ENCODE measurements at places on chromosomes 4 and X. TPM values are rescaled to one million over a fixed set of nuclear protein-coding genes. Genes with fewer than 3 reads are reported as not detected.

DNA sequence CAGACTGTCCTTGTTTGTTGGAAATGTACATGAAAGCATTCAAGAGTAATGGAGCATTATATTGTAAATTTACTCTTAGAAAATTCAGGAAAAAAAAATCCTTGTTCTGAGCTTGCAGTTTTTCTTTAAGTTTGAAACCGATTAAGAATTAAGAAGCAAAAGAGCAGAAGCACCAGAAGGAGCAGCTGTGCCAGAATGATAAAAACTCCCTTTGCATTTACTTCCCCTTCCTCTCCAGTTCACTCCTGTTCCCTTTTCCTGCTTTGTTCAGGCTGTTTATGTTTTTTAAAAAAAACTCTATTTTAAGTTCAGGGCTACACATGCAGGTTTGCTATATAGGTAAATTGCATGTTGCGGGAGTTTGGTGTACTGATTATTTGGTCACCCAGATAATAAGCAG lies 90.3 kb downstream of the ATOH1 start:
- DNase-seq, result no peak

DNA sequence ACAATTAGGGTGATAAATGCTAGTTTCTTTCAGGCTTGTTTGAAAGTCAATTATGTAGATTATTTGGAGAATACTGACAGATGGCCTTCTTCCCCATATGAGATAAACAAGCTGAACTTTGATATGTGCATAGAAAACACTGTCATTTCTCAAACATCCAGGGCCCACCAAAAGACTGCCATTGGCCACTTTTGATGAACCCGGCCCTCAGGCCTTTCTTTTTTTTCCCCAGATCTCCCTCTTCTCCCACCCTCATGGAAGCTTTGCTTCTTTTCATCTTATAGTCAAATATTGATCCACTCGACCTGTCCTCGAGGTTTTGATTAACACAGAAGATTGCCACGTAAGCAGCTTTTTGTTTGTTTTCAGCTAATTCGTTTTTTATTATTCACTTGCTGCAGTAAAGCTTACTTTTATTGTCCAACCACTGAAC lies 377.4 kb downstream of the SMARCA1 start:
- no peak for DNase-seq

DNA sequence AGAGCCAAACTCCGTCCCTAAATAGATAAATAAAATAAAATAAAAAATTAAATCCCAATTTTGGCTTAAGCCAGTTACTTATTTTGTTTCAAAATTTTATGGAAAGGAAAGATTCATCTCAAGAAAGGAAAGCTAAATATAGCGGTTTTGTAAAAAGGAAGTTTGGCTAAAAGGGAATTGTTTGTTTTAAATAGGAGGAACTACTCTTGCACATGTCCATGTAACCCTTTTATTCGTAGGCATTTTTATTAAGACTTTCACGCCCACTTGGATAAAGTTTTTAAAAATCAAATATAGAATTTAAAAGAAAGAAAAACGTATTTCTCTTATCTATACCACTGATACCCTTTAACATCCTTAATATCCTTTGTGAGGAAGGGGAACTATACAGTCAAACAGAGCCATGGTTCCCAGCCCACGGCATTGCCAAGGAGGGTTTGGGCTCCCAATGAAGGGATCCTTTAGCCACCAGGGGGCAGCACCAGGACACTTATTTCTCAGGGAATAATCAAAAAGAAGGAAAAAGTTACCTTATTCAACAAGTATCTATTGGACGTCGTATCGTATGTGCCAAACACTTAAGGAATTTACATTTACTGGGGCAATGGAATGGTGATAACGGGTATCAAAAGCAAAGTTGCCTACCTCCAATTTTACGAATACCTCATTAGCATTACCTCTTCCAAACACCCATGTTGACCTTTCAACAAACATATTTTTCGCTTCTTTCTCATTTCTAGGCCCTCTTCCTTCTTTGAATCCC lies 27.7 kb downstream of the CDKN2AIP start:
- DNase-seq, result peak; percentile 68

GRCh38 chrX:148929686-148930085 lies 429.3 kb downstream of the AFF2 start:
- DNase-seq, result no peak

DNA sequence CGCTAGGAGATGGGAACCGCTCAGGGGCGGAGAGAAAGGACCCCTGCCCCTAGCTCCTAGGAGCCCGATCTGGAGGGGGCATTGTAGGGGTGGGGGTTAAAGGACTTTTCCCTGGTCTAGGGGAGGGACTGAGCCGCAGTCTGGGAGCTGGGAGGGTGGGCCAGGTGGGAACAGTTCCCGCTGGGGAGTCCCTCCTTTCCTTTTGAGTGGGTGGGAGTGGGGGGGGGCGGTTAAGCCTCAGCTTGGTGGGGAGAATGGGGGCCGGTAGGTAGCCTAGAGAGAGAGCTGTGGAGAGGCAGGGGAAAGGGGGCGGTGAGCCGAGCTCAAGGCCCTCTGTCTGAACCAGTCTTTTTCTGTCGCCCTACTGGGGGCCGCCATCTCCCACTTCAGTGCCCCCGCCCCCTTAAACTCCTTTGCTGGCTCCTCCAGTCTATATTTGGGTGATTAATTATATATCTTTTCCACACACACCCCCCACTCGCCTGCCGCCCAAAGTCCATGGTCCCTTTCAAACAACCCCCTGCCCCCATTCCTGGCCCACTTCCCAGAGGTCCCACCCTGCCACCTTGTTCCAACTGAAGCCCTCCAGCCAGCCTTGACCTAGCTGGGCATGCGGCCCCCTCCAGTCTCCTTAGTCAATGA lies 822 bp downstream of the ZNF275 start:
- no peak for DNase-seq

- DNase-seq, result no peak
These were observed 82.8 kb upstream of the VEGFC start for GRCh38 chr4:176875446-176875930.

DNA sequence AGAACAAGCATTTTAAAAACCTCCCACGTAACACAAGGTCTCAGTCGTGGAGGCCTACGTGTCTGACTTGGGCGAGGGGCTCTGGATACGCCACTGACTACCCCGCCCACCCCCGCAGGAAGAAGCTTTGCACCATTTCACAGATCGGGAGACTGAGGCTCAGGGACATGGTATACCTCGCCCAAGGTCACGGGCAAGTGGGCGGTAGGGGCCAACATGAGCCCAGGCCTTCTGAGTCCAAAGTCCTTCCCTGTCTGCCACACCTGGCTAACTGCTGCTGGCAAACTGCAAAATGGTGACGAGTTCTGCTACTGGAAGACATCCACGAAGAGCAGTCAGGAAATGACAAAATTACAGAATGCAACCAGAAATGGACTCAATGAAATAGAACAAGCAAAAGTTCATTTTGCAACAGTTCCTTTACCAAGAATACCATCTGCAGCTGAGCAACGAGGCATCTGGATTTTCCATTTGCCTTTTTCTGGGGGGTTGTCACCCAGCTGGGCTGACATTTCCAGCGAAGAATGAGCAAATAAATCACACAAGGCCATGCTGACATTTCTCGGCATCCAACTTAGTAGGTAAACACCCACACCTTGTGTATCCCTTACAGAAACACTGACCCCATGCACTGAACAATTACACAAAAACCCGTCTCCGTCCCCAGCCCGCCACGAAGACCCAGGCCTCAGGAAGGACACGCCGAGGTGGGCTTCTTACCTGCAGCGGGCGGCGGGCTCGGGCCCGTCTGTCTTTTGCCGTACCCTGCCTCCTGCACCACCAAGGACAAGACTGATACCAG lies 70.2 kb upstream of the AFAP1 start:
- no peak for DNase-seq

DNA sequence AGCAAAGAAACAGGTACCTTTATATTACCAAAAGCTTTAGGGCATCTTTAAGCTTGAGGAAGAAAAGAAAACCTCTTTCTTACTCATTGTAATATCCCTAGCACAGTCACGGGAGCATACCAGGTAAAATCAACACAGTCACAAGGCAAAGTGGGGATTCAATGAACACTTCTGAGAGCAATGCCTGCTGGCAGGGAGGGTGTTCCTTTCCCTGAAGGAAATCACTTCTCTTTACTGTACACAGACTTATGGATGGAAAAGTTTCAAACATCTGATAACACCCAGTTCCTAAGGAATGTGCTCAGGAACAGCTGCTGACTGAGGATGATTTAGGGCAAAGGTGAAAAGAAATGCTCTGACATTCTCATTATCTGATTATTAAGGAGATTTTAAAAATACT lies 94.8 kb downstream of the MAML3 start:
- DNase-seq, result no peak

GRCh38 chrX:23503835-23504539 lies 163.3 kb upstream of the PRDX4 start:
- no peak for DNase-seq

DNA sequence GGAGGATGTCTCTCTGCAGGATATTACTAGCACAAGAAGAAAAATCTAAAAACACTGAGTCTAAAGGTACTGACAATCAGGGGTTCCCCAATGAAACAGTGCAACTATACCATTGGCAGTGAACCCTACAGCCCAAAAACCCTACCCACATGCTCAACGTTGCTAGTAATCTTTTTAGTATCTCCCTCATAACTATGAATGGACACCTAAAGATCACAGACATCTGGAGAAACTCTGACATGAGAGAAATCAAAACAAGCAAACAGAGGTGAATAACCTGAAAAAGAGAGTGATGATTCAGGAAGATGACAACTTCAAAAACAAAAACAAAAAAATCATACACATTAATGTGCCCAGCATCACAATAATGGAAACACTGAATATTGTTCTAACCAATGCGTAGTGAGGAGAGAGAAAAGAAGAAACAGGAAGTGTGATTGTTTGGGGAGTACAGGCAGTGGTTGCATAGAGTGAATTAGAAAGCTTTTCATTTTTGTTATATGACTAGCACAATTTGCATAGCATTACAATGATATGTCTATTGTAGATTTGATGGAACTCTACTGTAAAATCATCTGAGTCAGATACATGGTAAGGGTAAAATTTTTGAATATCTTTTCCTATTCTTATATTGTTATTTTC lies 78.9 kb upstream of the FMR1 start:
- DNase-seq, result no peak

GRCh38 chrX:106468433-106468832 lies 143.3 kb upstream of the RADX start:
- no peak for DNase-seq

- no peak for DNase-seq
These were observed 66.2 kb downstream of the NCAPG start for GRCh38 chr4:17876943-17877342.

GRCh38 chr4:68375667-68376559 lies 26.0 kb upstream of the YTHDC1 start:
- peak; percentile 65 for DNase-seq

GRCh38 chr4:71441186-71442169 lies 102.7 kb downstream of the SLC4A4 start:
- DNase-seq, result no peak

DNA sequence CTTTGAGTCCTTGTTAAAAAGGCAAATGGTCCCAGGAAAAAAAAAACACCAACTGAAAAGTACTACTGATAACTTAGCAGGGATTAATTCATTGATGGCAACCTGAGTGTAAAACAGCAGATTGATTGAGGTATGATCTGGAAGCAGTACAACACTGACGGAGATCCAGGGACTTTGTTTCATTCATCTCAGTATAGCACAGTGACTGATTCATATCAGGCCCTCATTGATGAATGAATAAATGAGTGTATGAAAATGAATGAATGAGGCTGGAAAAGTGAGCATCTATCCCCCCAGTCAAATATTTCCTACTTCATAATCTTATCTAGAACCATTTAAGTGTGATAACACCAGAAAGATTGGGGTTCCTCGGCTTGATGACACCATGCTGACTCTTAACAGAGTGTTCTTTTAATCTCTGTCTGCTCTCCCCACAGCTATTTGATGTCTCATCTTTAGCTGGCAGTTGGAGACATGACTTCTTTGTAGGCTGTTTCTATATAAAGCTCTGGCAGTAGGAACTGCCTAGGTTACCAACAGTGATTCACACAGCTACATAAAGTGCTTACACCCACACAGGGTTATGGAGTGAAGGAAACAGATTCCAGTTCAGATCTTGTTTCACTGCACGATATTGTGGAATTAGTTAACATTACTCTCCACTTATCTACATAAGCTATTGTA lies 18.6 kb upstream of the RNF128 start:
- no peak for DNase-seq

DNA sequence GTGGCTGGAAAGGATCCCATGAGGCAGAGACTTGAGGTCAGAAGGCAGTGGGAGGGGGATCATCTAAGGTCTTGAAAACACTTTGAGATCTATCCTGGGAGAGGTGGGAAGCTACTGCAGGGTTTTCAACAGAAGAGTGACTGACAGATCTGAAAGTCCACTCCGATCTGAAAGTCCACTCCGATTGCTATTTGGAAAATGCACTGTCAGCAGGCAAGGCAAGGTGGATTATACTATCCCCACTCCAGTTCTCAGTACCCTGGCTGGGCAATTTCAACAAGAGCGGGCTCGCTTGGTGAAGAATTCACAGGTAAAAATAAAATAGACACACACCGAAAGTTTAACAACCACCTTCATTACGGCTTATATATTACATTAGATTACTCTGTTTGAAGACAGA lies 42.3 kb upstream of the C1QTNF7 start:
- no peak for DNase-seq

DNA sequence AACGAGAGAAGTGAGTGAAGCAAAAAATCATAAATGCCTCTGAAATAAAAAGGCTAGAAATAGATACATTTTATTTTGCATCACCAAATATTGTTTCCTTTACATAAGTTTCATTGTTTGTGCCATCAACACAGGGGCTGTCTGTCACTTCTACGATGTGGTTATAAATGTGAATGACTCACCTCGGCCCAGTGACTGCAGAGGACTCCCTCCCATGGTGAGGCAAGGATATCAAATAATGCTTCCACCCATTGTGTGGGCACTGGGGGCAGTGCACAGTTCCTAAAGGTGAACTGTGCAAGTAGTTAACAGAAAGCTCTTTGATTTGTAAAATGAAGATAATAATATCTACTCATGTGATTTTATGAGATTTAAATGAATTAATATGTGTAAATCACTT lies 230.3 kb upstream of the NEIL3 start:
- DNase-seq, result no peak

GRCh38 chr4:69126024-69126423 lies 29.8 kb downstream of the UGT2B7 start:
- no peak for DNase-seq

The AKAP14 gene
- not detected for total RNA-seq

The TLR3 gene
- total RNA-seq, result 2.1 TPM

The TMPRSS11E gene
- total RNA-seq, result not detected

The SPANXN4 gene
- total RNA-seq, result not detected

The VEGFC gene
- total RNA-seq, result not detected

The CYP2U1 gene
- total RNA-seq, result 6.3 TPM

The ADRA2C gene
- not detected for total RNA-seq

The PAGE4 gene
- not detected for total RNA-seq

The PABPC1L2B gene
- not detected for total RNA-seq

The CTAG1B gene
- total RNA-seq, result not detected

The SMIM10 gene
- total RNA-seq, result not detected

All from CD4-positive, alpha-beta memory T cell (primary cell).